ENCODE measurements at places on chromosomes 3 and 15. TPM values are rescaled to one million over a fixed set of nuclear protein-coding genes. Genes with fewer than 3 reads are reported as not detected.

DNA sequence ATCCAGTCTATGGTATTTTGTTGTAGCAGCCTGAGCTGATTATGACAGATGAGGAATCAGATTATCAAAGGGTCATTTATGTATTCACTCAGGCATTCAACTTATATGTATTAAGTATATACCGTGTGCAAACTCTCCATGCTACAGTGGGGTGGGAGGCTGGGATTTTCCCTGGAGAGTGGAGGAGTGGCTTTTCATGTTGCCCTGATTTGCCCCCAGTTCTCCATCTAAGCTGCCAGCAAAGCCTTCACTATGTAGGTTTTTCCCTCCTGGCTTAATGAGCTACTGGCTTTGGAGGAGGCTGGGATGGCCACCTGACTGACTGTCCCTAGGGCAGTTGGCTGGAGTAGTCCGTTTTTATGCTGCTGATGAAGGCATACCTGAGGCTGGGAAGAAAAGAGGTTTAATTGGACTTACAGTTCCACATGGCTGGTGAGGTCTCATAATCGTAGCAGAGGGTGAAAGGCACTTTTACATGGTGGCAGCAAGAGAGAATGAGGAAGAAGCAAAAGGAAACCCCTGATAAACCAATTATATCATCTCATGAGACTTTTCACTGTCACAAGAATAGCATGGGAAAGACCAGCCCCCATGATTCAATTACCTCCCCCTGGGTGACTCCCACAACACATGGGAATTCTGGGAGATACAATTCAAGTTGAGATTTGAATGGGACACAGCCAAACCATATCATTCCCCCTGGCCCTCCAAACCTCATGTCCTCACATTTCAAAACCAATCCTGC lies 253.9 kb downstream of the RPLP1 start:
- peak overlapping the region; percentile 9 for H3K27ac ChIP-seq
- no peak for DNase-seq
- peaks cover 17% of the 10 kb centered on the region for H3K4me1 ChIP-seq
- H3K27me3 ChIP-seq = peaks cover 7% of the 10 kb centered on the region
- peaks cover 15% of the 10 kb centered on the region for H3K36me3 ChIP-seq
- H3K4me3 ChIP-seq = peak overlapping the region; percentile 19

DNA sequence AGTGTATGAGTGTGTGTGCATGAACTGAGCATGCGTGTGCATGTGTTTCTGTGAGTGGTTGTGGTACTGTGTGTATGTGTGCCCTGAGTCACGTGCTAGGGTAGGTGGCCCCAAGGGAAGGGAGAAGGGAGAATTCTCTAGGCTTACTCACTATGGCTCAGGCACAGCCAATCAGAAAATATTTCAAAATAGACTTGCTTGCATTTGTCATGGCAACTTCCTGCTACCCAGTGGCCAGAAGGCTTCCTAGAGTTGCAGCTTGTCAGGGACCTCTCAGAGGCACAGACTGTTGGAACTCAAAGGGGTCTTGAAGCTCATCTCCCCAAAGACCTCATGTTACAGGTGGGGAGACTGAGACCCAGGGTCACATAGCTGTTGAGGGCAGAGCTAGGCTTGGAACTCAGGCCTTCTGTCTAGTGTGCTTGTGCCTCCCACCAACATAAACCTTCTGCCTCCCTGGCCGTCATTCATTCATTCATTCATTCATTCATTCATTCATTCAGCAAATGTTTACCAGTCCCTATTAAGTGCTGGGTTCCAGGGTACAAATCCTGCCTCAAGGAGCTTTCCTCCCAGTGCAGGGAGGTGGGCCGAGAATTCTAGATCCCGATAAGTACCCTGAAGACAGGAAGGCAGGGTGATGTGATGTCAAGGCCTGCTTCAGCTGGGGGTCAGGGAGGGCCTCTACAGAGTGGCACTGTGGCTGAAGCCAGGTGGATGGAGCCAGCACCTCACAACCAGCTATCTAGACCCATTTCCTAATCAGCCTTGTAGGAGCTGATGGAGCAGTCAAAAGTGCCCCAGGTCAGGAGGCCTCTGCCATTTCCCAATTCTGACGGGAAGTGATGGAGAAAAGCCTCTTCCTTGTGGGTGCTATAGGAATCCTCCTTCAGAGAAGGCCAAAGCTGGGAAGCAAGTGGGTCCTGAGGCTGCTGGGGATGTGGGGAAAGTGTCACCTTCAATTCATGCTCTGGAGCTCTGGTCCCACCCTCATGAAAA lies 10.9 kb upstream of the RFT1 start:
- no peaks in the 10 kb centered on the region for H3K4me1 ChIP-seq
- no peak overlapping the region for H3K27ac ChIP-seq
- H3K27me3 ChIP-seq = peaks cover 2% of the 10 kb centered on the region
- no peaks in the 10 kb centered on the region for H3K36me3 ChIP-seq

DNA sequence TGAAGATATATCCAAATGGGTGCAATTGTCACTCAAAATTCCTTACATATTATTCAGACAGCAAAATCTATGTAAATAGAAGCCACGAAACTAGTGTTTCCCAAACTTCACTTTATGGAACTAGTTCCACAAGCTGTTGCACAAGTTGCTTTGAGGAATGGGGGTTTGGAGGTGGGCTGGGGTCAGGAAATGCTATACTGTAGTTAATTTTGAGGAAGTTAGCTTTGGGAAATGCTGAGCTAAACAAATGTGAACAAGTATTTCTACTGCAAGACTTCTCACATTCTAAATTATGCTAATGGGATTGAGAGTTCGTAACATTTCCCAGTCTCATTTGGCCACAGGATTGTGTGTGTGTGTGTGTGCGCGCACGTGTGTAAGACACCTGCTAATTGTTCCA lies 28.7 kb upstream of the SAMMSON start:
- peaks cover 4% of the 10 kb centered on the region for H3K36me3 ChIP-seq
- no peaks in the 10 kb centered on the region for H3K4me1 ChIP-seq
- H3K4me3 ChIP-seq = no peak overlapping the region
- DNase-seq = no peak

- no peaks in the 10 kb centered on the region for H3K36me3 ChIP-seq
- no peak overlapping the region for H3K4me3 ChIP-seq
- no peak overlapping the region for H3K27ac ChIP-seq
- H3K4me1 ChIP-seq = no peaks in the 10 kb centered on the region
These were observed 44.4 kb downstream of the SRPRB start for GRCh38 chr3:133850034-133850433.

The MYRIP gene
- not detected for polyA plus RNA-seq

DNA sequence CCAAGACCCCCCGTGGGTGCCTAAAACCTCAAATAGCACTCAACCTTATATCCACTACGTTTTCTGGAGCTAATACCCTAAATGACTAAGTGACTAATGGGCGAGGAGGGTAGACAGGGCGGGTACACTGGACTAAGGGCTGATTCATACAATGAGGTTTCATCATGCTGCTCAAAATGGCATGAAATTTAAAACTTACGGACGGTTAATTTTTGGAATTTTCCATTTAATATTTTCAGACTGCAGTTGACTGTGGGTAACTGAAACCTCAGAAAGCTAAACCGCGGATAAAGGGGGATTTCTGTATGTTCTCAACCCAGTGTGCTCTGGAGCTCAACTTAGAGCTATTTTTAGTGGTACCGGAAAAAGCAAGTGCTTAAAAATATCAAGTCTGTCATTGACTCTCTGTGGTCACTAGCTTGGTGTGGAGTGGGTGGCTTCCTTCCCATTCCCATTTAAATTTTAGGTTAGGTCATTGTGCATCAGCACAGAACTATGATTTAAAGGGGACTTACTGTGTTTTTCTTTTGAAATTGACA lies 72.9 kb downstream of the LRRC28 start:
- no peak for DNase-seq
- H3K36me3 ChIP-seq = no peaks in the 10 kb centered on the region
- H3K4me1 ChIP-seq = peaks cover 30% of the 10 kb centered on the region

GRCh38 chr15:27746401-27746955 lies 352.6 kb downstream of the OCA2 start:
- H3K27me3 ChIP-seq = peaks cover 1% of the 10 kb centered on the region
- no peak for DNase-seq
- no peaks in the 10 kb centered on the region for H3K4me1 ChIP-seq
- H3K36me3 ChIP-seq = no peaks in the 10 kb centered on the region
- no peak overlapping the region for H3K27ac ChIP-seq
- H3K4me3 ChIP-seq = no peak overlapping the region

The CTDSPL gene
- 0.87 TPM for polyA plus RNA-seq

GRCh38 chr15:52566889-52567288 lies 1.9 kb downstream of the ARPP19 start:
- peaks cover 43% of the 10 kb centered on the region for H3K4me1 ChIP-seq
- no peak overlapping the region for H3K27ac ChIP-seq
- no peaks in the 10 kb centered on the region for H3K36me3 ChIP-seq
- DNase-seq = no peak
- H3K27me3 ChIP-seq = peaks cover 4% of the 10 kb centered on the region
- peak overlapping the region; percentile 93 for H3K4me3 ChIP-seq

DNA sequence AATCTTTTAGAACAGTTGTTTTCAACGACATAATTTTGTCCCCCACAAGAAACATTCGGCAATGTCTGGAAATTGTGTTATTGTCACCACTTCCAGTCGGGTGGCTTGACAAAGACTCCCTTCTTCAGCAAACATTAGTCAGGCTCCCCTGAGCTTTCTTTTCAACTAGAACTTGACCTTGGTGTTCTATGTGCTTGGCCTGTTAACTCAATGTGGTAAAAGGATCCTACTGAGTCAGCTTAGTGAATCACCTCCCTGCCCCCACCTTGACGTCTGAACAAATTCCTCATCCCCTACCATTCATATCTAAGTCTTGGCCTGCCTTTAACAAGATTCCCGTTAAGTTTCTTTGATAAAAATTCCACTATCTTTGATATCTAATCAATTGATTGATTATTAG lies 465.0 kb upstream of the ROBO1 start:
- no peak overlapping the region for H3K27ac ChIP-seq
- no peaks in the 10 kb centered on the region for H3K27me3 ChIP-seq
- H3K4me3 ChIP-seq = no peak overlapping the region
- no peaks in the 10 kb centered on the region for H3K36me3 ChIP-seq
- no peaks in the 10 kb centered on the region for H3K4me1 ChIP-seq
- no peak for DNase-seq

DNA sequence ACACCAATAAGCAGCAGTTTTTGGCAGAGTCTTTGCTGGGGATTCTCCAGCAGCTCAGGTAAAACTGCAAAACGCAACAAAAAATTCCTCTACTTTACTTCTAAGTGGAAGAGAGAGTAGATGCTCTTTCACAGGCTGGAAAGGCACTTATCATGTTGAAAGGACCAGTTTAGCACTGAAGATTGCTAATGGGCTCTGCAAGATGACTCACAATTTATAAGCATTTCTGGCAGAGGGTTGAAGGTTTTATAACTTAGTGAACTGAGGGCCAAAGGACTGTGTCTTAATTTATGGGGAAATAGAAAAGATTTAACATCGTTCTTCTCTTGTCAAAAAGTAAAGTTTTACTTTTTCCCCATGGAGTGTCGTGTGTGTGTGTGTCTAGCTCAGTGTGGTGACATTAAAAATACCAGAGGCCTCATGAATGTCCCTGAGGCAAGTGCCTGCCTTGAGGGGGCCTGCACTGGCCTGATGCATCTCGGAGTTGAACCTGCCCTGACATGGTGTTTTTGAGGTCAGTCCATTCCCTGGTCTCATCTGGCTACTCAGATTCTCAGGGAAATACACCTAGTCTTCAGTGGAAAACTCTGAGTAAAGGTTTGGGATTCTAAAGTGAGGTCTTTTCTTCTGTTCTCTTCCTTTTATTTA lies 1092.0 kb downstream of the NAALADL2 start:
- H3K27me3 ChIP-seq = no peaks in the 10 kb centered on the region
- H3K4me1 ChIP-seq = no peaks in the 10 kb centered on the region
- H3K27ac ChIP-seq = no peak overlapping the region
- no peak overlapping the region for H3K4me3 ChIP-seq
- no peaks in the 10 kb centered on the region for H3K36me3 ChIP-seq

The DUOX1 gene
- 0.32 TPM for polyA plus RNA-seq

- H3K4me3 ChIP-seq = peak overlapping the region; percentile 94
- no peaks in the 10 kb centered on the region for H3K36me3 ChIP-seq
- peak; percentile 36 for DNase-seq
- peaks cover 23% of the 10 kb centered on the region for H3K27me3 ChIP-seq
- H3K4me1 ChIP-seq = peaks cover 49% of the 10 kb centered on the region
These were observed 975 bp upstream of the FOXP1 start for GRCh38 chr3:71584394-71585011.

DNA sequence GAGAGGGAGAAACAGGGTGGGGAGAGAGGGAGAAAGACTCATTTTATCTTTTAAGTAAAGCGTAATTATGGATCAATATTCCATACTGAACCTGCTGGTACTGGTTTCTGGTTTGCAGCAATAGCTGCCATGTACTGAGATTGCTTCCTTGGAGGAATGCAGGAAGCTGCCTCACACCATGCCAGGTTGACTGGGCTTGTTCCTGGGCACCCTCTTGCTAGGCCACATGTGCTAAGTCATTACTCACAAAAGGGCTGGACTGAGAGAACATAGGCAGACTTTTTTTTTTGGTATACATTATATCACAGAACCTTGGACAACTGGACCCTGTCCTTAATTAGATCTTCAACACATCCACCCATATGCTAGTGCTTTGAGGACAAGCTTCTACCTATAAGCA lies 193.4 kb downstream of the ZNF621 start:
- peaks cover 2% of the 10 kb centered on the region for H3K27me3 ChIP-seq
- H3K27ac ChIP-seq = no peak overlapping the region
- H3K36me3 ChIP-seq = no peaks in the 10 kb centered on the region
- DNase-seq = no peak

DNA sequence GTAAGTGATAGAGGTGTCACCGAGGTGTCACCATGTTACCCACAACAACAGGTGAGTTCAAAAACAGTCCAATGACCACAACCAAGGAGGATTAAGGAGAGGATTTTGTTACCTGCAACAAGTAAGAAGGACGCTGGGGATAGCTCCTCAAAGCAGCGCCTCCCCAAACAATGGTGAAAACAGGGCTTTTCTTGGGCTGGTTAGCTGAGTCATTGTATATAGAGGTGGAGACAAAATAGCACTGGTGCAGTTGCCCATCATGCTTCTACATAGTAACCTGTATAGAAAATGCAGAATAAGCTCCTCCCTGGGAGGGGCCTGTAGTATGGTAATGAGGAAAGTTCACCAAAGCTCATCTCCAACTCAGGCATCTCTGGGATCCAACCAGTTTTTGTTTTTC lies 116.9 kb upstream of the EIF1B start:
- peaks cover 3% of the 10 kb centered on the region for H3K27me3 ChIP-seq
- H3K27ac ChIP-seq = no peak overlapping the region
- peaks cover 3% of the 10 kb centered on the region for H3K36me3 ChIP-seq
- H3K4me1 ChIP-seq = no peaks in the 10 kb centered on the region
- no peak for DNase-seq
- H3K4me3 ChIP-seq = no peak overlapping the region

The GABRA5 gene
- not detected for polyA plus RNA-seq

DNA sequence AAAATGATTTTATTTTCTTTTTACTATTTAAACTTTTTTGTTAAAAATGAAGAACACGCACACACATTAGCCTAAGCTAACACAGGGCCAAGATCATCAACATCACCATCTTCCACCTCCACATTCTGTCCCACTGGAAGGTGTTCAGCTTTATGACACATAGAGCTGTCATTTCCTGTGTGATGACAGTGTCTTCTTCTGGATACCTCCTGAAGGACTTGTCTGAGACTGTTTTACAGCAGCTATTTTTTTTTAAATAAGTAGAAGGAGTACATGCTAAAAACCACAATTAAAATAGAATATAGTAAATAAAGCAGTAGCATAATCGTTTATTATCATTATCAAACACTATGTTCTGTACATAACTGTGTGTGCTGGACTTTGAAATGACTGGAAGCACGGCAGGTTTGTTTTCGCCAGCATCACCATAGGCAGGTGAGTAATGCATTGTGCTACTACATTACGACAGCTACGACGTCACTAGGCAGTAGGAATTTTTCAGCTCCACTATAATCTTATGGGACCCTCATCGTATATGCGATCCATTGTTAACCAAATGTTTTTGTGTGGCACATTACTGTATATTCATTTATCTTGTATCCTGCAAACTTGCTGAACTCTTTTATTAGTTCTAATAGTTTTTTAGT lies 72.8 kb downstream of the KLF15 start:
- H3K27me3 ChIP-seq = peaks cover 7% of the 10 kb centered on the region
- H3K4me3 ChIP-seq = no peak overlapping the region
- no peaks in the 10 kb centered on the region for H3K4me1 ChIP-seq
- no peak overlapping the region for H3K27ac ChIP-seq
- DNase-seq = no peak

The GRAMD1C gene
- 0.71 TPM for polyA plus RNA-seq
